ENCODE measurements at places on chromosomes 12 and 14. TPM values are rescaled to one million over a fixed set of nuclear protein-coding genes. Genes with fewer than 3 reads are reported as not detected.
A peak's percentile ranks its signal among the peaks of the same experiment; 100 is the strongest.

DNA sequence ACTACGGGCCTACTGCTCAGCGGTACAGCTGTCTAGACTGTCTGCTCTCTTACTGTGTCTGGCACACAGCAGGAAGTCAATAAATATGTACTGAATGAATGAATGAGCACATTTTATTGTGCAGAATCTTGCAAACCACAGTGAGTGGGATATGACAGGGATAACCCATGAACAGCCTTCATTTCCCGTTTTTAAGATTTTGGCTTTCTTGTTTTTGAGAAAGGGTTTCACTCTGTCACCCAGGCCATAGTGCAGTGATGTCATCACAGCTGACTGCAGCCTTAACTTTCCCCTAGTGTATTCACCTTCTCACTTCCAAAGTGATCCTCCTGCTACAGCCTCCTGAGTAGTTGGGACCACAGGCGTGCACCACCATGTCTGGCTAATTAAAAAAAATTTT lies 203.1 kb downstream of the AEBP2 start:
- H3K27me3 ChIP-seq = no peaks in the 10 kb centered on the region
- no peak for DNase-seq
- H3K36me3 ChIP-seq = no peaks in the 10 kb centered on the region
- H3K4me1 ChIP-seq = no peaks in the 10 kb centered on the region
- H3K4me3 ChIP-seq = no peak overlapping the region

KRT78 gene
- total RNA-seq = not detected

DNA sequence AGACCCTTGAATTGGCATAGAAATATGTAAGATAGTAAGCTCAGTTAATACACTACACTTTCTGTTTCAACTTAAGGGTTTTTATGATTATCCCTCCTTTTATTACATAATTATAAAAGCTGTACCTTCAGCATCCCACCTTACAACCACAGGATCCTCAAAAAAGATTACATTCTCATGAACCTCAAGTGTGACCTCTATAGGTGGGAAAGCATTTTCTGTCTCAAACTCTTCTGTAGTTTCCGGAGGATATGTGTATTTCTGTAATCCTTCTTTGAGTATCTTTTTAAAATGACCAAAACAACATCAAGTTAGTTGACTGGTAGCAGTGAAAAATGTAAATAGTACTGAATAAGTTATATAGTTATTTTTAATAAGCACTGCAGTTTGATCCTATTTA lies 75.9 kb downstream of the DNAI7 start:
- H3K36me3 ChIP-seq = no peaks in the 10 kb centered on the region
- H3K27me3 ChIP-seq = no peaks in the 10 kb centered on the region
- DNase-seq = no peak
- no peak overlapping the region for H3K27ac ChIP-seq

ASCL1 gene
- 0.53 TPM for total RNA-seq

DNA sequence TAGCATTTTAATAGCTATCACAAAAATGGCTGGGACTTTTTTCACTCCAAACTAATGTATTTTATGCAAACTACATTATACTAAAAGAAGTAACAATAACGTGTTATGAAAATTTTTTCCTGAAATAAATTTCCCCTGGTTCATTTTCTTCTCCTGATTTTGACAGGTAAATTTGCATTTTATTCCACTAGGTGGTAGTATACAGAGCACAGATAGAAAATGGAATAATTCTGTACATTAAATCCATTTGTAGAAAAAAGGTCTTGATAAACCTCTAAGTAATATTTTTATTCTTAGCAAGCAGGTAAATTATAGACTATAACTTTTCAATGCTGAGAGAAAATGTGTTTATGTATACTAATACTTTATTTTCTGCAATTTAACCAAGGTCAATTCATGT lies 96.5 kb downstream of the BCAT1 start:
- no peaks in the 10 kb centered on the region for H3K4me1 ChIP-seq
- no peak overlapping the region for H3K4me3 ChIP-seq
- no peak for DNase-seq
- H3K27me3 ChIP-seq = no peaks in the 10 kb centered on the region
- no peaks in the 10 kb centered on the region for H3K36me3 ChIP-seq
- no peak overlapping the region for H3K27ac ChIP-seq

RNASE7 gene
- 0.30 TPM for total RNA-seq

GRCh38 chr14:96213871-96214465 lies 9.3 kb downstream of the BDKRB2 start:
- H3K4me3 ChIP-seq = no peak overlapping the region
- no peaks in the 10 kb centered on the region for H3K4me1 ChIP-seq
- no peak overlapping the region for H3K27ac ChIP-seq
- H3K27me3 ChIP-seq = no peaks in the 10 kb centered on the region

CIT gene
- 12.6 TPM for total RNA-seq

- H3K27me3 ChIP-seq = no peaks in the 10 kb centered on the region
- H3K36me3 ChIP-seq = no peaks in the 10 kb centered on the region
- H3K4me1 ChIP-seq = no peaks in the 10 kb centered on the region
- DNase-seq = no peak
Observed at GRCh38 chr14:52827426-52827825, 36.0 kb upstream of the GNPNAT1 start.

- no peaks in the 10 kb centered on the region for H3K27me3 ChIP-seq
- no peaks in the 10 kb centered on the region for H3K36me3 ChIP-seq
Observed at GRCh38 chr12:77893918-77894317, 63.2 kb downstream of the NAV3 start.

- no peaks in the 10 kb centered on the region for H3K36me3 ChIP-seq
- H3K27me3 ChIP-seq = no peaks in the 10 kb centered on the region
- DNase-seq = no peak
Observed at GRCh38 chr12:77953528-77954205, 123.0 kb downstream of the NAV3 start.

DNA sequence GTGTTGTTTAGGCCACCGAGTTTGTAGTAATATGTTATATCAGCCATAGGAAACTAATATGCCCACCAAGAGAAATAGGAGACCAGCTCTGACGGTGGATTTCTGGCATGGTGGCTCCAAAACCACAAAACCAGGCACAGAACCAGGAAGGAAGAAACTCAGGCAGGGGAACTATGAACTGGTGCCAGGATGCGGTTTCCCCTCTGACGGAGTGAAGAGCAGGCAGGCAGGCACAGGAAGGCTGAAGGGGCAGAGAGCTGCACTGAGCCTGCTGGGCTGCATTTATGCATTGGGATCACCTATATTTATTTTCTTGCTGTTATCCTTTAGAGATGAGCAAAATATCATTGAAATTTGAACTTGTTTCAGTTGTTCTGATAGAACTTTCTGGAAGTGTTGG lies 479.4 kb downstream of the VRK1 start:
- H3K4me3 ChIP-seq = no peak overlapping the region
- no peak overlapping the region for H3K27ac ChIP-seq
- no peaks in the 10 kb centered on the region for H3K4me1 ChIP-seq
- DNase-seq = no peak
- H3K36me3 ChIP-seq = no peaks in the 10 kb centered on the region

HOXC11 gene
- not detected for total RNA-seq

DNA sequence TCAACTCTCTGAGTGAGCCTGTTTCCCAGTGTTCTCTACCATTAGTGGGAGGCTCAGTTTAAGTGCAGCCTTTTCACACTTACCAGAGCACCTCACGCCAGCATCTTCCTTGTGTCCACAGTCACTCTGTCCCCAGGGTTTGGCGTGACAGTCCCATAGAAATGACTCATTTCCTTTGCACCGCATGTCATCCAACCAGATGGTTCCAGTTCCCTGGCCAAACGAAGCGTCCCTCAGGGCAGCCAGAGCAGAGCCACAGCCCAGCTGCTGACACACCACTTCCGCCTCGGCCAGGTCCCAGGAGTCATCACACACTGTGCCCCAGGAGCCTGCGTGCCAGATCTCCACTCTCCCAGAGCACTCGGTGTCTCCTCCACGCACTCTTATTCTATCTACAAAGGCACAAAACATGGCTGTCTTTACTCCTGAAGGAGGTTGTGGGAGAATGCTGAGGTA lies 65.4 kb downstream of the ACSM4 start:
- DNase-seq = no peak
- no peak overlapping the region for H3K4me3 ChIP-seq
- no peaks in the 10 kb centered on the region for H3K4me1 ChIP-seq
- H3K27me3 ChIP-seq = no peaks in the 10 kb centered on the region
- H3K27ac ChIP-seq = no peak overlapping the region

RD3L gene
- total RNA-seq = not detected

GRCh38 chr14:77469067-77469505 lies 11.2 kb downstream of the AHSA1 start:
- H3K36me3 ChIP-seq = peaks cover 4% of the 10 kb centered on the region
- no peaks in the 10 kb centered on the region for H3K4me1 ChIP-seq
- no peaks in the 10 kb centered on the region for H3K27me3 ChIP-seq
- DNase-seq = no peak
- H3K4me3 ChIP-seq = no peak overlapping the region

DNA sequence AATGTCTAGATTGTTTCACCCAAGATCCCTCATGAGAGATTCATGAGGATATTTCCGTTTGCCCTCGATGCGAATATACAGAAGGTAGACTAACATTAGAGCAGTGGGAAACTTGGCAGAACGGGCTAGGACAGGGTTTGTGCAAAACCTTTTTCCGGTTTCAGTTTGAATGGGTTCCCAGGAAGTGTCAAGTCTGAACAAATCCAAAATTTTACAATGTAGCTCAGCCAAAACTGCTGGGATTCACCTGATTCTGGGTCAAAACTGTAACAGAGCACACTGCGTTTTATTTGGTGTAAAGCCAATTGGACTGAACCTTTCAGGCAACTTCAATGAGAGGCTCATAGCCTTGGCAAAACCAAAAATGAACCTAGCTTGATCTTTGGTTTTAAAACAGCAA lies 337.8 kb upstream of the DIO2 start:
- no peak for DNase-seq
- no peaks in the 10 kb centered on the region for H3K27me3 ChIP-seq
- H3K36me3 ChIP-seq = no peaks in the 10 kb centered on the region
- H3K27ac ChIP-seq = no peak overlapping the region
- H3K4me1 ChIP-seq = no peaks in the 10 kb centered on the region

DNA sequence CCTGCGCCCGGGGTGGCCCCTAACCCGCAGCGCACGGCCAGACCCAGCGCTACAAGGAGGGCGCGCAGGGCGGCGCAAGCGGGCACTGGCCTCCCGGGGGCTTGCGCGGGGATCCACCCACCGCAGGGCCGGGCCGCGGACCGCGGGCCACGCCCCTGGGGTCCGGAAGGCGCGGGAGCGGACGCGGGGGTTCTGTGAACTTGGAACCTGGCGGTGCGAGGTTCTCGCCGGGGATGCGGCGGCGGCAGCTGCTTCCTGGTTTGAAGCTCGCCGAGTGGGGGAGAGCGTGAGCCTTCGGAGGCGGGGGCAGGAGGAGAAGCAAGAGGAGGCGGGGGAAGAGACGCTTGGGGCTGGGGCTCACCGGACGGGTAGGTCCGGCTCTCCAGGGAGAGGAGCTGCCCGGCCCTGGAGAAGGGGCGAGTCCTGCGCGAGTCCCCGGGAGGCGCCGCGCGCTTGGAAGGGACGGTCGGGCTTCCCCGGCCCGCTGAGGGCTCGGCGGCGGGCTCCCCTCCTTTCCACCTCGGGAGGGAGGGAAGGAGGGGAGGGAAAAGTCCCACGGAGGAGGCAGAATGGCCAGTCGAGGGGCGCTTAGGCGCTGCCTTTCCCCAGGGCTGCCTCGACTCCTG lies at the start of gene PRKCH:
Gene PRKCH (plus strand): TSS at position 195 of the 626 bp plus-strand sequence. CDS start 523 bp downstream, outside the sequence.
- H3K27me3 ChIP-seq = peaks cover 7% of the 10 kb centered on the region
- H3K4me3 ChIP-seq = peak within 1 kb of the TSS; percentile 65
- peak within 1 kb of the TSS; percentile 50 for H3K27ac ChIP-seq
- no peaks in the 10 kb centered on the region for H3K36me3 ChIP-seq
- peak; percentile 82 for DNase-seq
- H3K4me1 ChIP-seq = no peaks in the 10 kb centered on the region

- H3K4me1 ChIP-seq = no peaks in the 10 kb centered on the region
- DNase-seq = no peak
- no peak overlapping the region for H3K4me3 ChIP-seq
- no peaks in the 10 kb centered on the region for H3K36me3 ChIP-seq
Observed at GRCh38 chr14:32341947-32342846, 13.1 kb downstream of the AKAP6 start.

- no peaks in the 10 kb centered on the region for H3K27me3 ChIP-seq
- H3K27ac ChIP-seq = no peak overlapping the region
- H3K4me1 ChIP-seq = no peaks in the 10 kb centered on the region
- H3K36me3 ChIP-seq = no peaks in the 10 kb centered on the region
- H3K4me3 ChIP-seq = no peak overlapping the region
Observed at GRCh38 chr12:100404769-100405407, 48.0 kb downstream of the SLC17A8 start.

DNA sequence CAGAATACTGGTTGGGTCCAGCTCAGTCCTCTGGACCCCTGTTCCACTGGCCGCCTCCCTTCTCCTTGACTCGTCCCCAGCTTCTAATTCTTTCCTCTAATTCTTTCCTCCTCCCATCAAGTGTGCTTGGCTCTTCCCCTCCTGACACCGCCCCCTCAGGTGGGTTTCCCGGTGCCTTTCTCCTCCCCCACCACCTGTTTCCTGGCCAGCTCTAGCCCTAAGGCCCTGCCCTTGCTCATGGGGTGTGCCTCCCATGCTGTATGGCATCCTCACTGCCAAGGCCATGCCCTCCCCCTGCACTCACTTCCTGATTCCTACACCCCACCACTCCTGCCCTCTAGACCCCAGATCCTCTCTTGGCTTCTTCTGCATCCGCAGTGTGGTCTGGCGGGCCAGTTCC lies 12.1 kb upstream of the EML1 start:
- no peaks in the 10 kb centered on the region for H3K27me3 ChIP-seq
- H3K4me3 ChIP-seq = no peak overlapping the region
- DNase-seq = no peak
- no peak overlapping the region for H3K27ac ChIP-seq

DNA sequence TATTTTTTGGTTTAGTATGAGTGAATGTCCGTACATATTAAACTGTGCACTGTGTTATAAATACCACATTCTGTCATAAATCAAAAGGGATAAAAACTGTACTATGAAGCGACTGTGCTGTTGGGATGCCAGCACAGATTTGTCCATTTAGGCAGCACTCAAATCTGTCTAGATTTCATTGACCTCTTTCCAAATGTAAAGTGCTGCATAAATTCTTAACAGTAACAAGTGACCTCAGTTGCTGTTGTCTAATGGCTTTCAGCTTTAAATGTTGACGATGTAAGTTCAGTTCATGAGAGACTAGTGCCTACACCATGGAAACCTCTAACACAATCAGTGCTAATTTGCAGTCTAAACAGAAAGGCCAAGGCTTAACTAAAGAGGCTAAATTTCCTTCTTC lies 531.4 kb upstream of the LMO3 start:
- no peak for DNase-seq
- H3K27ac ChIP-seq = no peak overlapping the region
- no peaks in the 10 kb centered on the region for H3K27me3 ChIP-seq
- no peaks in the 10 kb centered on the region for H3K36me3 ChIP-seq

DNA sequence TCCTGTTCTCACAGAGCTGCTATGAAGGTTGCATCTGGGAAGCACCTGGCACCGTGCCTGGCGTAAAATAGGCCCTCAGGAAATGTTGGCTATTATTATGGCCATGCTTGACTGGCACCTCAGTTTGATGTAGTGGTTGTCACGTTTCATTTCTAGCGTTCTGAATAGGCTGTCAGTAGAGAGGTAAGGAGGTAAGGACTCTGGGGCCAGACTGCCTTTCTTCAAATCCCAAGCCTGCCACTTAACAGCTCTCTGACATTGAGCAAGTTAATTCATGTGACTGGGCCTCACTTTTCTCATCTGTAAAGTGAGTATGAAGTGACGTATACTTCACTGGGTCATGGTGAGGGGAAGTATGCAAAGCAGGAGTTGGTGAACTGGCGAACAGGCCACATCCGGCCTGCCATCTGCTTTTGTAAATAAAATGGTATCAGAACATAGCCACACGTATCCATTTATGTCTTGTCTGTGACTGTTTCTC lies 196.2 kb downstream of the CACNA1C start:
- no peak overlapping the region for H3K27ac ChIP-seq
- H3K27me3 ChIP-seq = no peaks in the 10 kb centered on the region
- no peaks in the 10 kb centered on the region for H3K4me1 ChIP-seq
- no peaks in the 10 kb centered on the region for H3K36me3 ChIP-seq
